A549 treated with Hydrocortisone at 1 μM for 4 hours (cell line): ENCODE measurements at places on chromosomes 4 and X. TPM values are rescaled to one million over a fixed set of nuclear protein-coding genes. Genes with fewer than 3 reads are reported as not detected.

GAGE12H gene
- not detected in 5 replicates for total RNA-seq

RRAGB gene
- total RNA-seq: 10.6 to 16.6 TPM (median 12.6 TPM) in 5 replicates

BST1 gene
- total RNA-seq: 15.5 to 17.8 TPM (median 16.3 TPM) in 5 replicates

ETDA gene
- total RNA-seq: not detected in 5 replicates

RENBP gene
- 0.10 to 0.36 TPM (median 0.18 TPM) in 4 of 5 replicates, not detected in the other for total RNA-seq

EDA gene
- total RNA-seq: 0.60 to 0.87 TPM (median 0.67 TPM) in 5 replicates

MCUB gene
- 12.0 to 20.8 TPM (median 17.6 TPM) in 5 replicates for total RNA-seq

F8A1 gene
- total RNA-seq: 58.8 to 96.9 TPM (median 89.7 TPM) in 5 replicates

SPRY1 gene
- total RNA-seq: 5.6 to 7.4 TPM (median 6.1 TPM) in 5 replicates

RNF128 gene
- total RNA-seq: 0.07 to 0.13 TPM in 2 of 5 replicates, not detected in the others

DCAF8L2 gene
- total RNA-seq: not detected in 5 replicates

DUX4 gene
- total RNA-seq: not detected in 5 replicates

SYTL5 gene
- 0.27 to 0.35 TPM (median 0.32 TPM) in 5 replicates for total RNA-seq

GDPD2 gene
- 0.05 to 0.06 TPM in 2 of 5 replicates, not detected in the others for total RNA-seq

GLRA2 gene
- not detected in 5 replicates for total RNA-seq

CT45A2 gene
- total RNA-seq: 0.10 TPM in 1 of 5 replicates, not detected in the others

BEX1 gene
- not detected in 5 replicates for total RNA-seq

TRAM1L1 gene
- 0.33 to 0.86 TPM (median 0.52 TPM) in 5 replicates for total RNA-seq

BOD1L1 gene
- 11.3 to 19.7 TPM (median 14.8 TPM) in 5 replicates for total RNA-seq

FDCSP gene
- total RNA-seq: not detected in 5 replicates

TRIM61 gene
- total RNA-seq: not detected in 5 replicates

SORBS2 gene
- 0.45 to 0.85 TPM (median 0.70 TPM) in 5 replicates for total RNA-seq

ETDB gene
- not detected in 5 replicates for total RNA-seq

ANOS1 gene
- 0.02 to 0.10 TPM (median 0.05 TPM) in 5 replicates for total RNA-seq

TXK gene
- total RNA-seq: 0.13 to 0.38 TPM (median 0.17 TPM) in 5 replicates

PGAM4 gene
- 0.17 to 0.37 TPM (median 0.22 TPM) in 4 of 5 replicates, not detected in the other for total RNA-seq

ART3 gene
- total RNA-seq: not detected in 5 replicates

POU3F4 gene
- not detected in 5 replicates for total RNA-seq

UFSP2 gene
- total RNA-seq: 11.0 to 14.6 TPM (median 12.7 TPM) in 5 replicates

LUZP4 gene
- not detected in 5 replicates for total RNA-seq

PASD1 gene
- total RNA-seq: not detected in 5 replicates

IL2RG gene
- total RNA-seq: 0.09 to 0.32 TPM (median 0.23 TPM) in 3 of 5 replicates, not detected in the others

SLC10A4 gene
- total RNA-seq: 5.9 to 7.3 TPM (median 6.1 TPM) in 5 replicates

SPANXB1 gene
- total RNA-seq: 1.5 to 3.4 TPM (median 2.0 TPM) in 5 replicates
